ENCODE measurements at places on chromosomes 3 and 15.

DNA sequence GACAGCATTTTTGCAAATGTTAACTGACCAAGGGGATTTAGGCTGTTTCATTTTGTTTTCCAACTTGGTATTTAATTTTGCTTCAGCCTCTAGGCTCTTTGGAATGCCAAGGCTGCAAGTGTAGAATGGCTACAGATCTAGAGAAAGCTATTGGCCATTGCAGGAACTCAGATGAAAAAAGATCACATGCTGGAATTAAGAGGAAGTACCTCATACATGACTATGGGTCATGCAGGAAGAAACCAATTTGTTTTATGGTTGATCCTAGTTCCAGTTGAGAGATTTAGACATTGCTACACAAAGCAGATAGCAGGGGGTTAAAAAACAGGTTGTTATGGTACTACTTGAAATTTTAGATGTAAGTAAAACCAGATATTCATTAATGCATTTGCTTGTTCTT is 12.7 kb upstream of the CLDN16 start:
- DNase-seq = no peak

DNA sequence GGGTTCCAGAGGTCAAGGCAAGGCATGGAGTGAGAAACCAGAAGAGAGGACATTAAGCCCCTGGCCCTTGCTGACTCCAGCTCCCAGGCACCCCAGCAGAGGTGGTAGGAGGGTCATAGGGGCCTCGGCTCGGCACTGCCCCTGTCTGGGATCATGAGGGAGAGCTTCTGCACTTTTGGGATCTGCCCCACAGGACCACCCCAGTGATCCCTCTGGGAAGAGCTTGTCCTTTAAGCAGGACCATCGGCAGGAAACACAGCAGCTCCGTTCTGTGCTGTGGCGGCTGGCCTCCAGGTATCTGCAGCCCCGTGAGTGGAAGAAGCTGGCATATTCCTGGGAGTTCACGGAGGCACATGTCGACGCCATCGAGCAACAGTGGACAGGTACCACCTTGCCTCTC is 35.5 kb downstream of the ANKDD1A start:
- DNase-seq = no peak

- no peak for DNase-seq
These were observed 3.0 kb downstream of the SELENOT start for GRCh38 chr3:150605998-150606641.

DNA sequence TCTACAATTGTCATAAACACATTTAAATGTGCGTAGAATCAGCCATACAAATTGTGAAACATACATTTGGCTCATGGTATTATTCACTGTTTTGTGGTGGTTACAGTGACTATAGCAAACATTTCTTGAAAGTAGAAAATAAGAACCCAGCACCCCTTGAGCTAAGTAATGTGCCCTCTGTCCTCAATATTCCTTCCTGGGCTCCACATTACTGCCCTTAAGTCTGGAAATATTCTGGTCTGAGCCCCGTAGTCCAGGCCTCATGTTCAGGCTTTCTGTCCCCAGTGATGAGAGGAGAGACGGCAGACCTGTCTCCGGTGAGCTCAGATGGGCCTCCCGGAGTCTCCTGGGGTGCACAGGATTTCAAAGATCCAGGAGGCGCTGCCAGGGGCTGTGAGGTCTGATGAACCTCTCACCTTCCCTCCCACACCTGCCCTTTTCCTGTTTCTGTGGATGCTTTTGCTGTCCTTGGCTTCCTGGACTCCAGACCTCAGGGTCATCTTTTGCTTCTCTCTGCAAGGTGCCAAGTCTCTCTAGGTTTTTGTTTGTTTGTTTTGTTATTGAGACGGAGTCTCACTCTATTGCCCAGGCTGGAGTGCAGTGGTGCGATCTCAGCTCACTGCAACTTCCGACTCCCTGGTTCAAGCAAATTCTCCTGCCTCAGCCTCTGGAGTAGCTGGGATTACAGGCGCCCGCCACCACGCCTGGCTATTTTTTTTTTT is 8.8 kb upstream of the MUC20 start:
- DNase-seq = no peak

DNA sequence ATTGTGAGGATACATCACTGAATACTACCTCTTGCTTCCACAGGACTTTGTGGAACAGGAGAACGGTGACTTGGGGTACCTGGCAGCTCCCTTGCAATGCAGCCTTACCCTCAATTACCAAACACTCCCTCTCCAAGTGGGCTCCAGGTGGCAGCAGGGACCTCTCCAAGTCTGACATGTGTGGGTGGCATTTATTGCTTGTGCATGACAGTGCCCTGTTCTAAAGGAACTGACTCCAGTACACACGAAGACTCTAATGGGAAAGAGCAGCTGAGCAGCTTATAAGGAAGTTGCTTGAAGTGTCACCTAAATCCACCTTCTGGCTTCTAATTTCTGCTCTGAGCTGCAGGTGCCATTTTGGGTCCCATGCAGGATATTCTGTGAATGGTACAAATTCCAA is 174.1 kb upstream of the SLCO3A1 start:
- no peak for DNase-seq

DNA sequence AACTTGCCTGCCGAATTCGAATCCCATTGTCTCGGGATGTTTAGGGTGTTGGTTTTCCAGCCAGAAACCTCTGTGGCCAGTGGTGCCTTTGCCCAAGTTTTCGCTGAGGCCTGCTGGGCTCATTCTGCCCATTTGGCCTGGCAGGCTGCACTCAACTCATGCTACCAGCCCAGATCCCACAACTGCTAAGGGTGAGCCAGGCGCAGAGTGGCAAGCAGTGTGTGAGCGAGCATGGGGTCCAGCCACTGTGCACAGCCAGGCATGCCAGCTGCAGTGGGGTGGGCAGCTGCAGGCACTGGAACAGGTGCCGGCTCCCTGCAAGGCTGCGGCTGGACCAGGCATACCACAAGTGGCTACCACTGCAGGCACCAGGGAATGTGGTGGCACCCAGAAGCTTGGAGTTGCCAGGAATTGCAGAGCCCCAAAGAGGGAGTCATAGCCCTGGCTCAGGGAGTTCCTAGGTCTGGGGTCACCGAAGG is 151.4 kb upstream of the P2RY1 start:
- no peak for DNase-seq

GRCh38 chr15:83436513-83437158 is 10.5 kb upstream of the SH3GL3 start:
- no peak for DNase-seq

DNA sequence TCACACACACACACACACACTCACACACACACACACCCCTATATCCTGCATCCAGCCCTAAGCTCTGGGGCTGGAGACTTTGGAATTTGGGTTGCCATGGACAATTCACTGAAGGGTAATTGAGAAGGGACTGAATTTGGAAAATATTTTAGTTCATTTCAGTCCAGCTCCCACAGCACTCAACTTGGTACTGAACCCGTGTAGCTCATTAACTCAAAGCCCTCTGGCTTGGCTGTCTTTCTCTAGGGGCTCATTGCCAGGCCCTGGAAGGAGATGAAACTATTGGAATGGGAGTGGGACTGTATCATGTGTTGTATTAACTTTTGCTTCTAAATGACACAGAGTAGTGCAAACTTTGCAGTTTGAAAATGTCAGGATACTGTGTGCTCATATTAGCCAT is 157.3 kb downstream of the EPHB1 start:
- DNase-seq = no peak

DNA sequence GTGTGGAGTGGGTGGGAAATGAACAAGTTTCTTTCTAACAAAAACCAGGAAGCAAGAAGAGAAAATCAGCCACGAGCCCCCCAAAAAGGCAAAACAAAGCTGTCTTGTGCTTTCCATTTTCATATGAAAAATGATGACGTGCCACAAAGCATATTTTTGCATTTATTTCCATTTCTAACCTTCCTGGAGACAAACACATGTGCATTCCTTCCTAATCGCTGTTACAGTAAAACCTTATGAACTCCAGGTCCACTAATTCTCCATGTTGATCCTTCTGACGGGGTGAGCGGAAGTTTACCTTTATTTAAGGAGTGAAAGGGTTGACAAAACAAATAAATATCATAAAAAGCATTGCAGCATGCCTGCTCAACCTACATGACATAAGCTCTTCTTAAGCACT is 211.5 kb downstream of the RORA start:
- DNase-seq = no peak

- no peak for DNase-seq
These were observed 327.0 kb downstream of the ZPLD1 start for GRCh38 chr3:102761766-102762165.

- no peak for DNase-seq
These were observed 1.2 kb downstream of the TWF2 start for GRCh38 chr3:52237657-52238172.

DNA sequence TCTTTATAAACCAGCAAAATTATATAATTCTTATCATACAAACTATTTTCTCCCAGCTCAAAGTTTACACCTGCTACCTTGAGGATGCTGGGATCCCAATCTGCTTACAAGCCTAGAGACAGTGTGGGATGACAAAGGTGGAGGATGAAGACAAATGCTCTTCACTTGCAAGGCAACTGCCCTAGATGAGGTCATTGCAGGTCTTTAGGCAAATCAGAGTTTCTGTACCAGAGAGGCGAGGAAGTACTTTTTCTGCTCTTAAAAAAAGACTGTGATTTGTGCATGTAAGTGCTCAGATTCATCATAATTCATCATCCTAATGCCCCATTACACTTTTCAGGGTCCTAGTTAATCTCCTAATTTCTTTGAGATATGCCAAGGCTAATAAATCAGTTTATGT is 376.1 kb downstream of the ZPLD1 start:
- no peak for DNase-seq

- no peak for DNase-seq
These were observed 67.2 kb downstream of the CRTC3 start for GRCh38 chr15:90596943-90597342.

- DNase-seq = no peak
These were observed 3.1 kb downstream of the SEMA3G start for GRCh38 chr3:52441772-52442332.

- DNase-seq = no peak
These were observed 70.3 kb downstream of the ARNT2 start for GRCh38 chr15:80474224-80475215.

Measured in CD4-positive, alpha-beta T cell treated with Interleukin-17A for 1 hour (primary cell).